ENCODE measurements at places on chromosomes 6 and 20.

DNA sequence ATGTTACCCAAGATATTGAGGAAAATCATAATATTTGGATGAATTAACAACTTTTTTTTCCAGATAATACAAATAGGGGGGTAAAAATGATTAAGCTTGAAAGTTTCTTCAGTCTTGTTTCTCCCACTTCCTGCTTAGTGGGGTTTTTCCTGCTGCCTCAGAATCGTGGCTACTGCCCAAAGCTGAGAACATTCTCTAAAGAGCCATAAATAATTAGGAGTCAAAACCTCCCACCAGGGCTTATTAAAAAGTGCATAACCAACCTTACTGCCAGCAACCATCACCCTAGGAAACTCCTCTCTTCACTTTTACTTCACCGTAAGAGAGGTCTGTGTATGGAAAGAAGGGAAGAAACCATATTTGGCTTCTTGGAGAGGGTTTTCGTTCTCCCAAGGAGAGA lies 9.0 kb upstream of the LCA5 start:
- DNase-seq = no peak

DNA sequence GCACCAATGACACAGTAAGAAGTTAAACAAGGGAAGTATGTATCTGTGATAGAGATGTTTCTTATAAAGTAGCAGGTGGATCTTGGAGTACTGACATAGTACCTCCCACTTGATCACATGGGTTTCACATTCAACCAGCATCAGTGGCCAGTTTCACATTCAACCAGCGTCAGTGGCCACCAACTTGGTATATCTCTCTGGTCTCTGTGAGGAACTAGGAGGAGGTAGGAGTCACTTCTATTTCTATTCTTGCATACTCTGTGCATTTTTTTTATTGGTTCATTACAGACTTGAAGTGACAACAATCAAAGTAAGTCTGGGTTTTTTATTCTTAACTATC lies 200.3 kb upstream of the SIM1 start:
- no peak for DNase-seq

DNA sequence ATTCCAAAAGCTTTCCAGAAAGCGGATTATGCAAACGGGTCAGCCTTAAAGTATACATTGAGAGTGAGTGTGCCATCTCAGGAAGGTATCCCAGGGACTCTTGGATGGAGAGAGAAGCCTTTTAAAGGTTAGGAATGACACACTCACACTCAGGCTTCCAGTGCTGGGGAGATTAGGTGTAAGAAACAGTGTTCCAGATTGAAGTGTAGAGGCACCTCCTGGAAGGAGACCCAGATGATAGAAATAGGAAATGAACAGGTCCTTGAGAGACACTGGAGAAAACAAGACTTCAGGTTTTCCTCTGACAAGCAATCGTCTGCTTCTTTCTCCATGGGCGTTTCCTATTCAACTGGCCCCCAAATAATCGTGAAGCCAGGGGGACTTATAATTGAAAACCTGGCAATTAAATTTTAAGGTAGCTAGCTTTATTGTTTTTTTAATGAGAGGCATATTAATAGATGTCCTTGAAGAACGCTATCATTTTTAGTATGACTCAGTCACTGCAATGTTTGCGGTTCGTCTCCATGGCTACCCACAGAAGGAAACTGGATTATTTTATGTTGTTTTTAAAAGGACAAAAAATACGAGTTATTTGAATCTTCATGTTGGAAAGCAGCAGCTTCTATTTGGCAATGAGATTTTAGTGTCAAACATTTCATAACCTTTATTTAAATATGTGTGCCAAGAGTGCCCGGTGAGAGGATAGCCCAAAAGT lies 85.3 kb downstream of the TRMT6 start:
- peak; percentile 38 for DNase-seq

- no peak for DNase-seq
Observed at GRCh38 chr6:100959280-100959679, 78.2 kb upstream of the ASCC3 start.

DNA sequence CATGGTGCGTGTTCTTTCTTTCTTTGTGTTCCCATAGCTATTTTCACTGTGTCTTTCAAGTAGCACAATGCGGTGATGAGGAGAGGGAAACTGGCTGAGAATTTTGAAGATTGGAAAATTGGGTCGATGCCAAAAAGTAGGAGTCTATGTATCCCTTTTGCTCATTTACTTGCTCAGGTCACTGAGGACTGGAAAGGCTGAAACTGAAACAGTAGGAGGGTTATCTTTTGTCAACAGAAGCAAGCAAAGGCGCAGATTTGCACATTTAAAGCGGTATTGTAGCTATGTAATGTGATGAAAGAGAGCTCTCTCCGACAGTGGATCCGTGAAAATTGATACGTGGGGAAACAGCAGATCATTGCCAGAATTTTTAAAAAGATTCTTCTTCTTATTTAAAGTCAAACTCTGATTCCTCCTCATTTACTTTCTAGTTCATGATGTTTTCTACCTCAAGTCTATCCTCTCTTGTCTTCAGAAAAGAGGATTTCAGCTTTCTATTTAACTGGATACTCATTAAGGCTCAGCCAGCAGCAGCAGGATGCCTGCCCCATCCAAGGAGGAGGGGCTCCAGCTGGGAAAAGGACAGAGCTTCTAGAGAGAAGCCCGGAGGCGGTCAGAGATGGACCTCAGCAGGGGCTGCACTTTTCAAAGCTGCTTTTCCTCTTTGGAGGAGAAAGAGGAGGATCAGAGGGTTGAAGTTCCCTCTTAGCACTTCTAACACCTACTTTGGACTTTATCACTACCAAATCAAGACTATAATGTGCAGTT lies 15.9 kb upstream of the FYN start:
- DNase-seq = no peak

DNA sequence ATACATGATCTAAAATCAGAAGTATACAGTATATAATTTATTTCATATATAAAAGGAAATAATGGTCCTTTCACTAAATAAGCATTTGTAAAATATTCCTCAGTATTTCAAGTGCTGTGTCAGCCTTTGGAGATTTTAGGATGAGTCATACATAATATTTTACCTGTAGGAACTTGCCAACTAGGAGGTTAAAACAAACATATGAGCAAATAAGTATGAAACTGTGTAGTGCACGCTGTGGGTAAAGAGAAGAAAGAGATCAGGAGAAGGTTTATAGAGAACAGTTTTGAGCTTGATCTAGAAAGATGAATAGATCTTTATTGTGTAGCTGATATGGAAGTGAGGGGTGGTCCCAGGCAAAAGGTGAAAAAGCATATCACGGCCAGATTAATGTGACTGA lies 169.9 kb upstream of the RNF217 start:
- no peak for DNase-seq

DNA sequence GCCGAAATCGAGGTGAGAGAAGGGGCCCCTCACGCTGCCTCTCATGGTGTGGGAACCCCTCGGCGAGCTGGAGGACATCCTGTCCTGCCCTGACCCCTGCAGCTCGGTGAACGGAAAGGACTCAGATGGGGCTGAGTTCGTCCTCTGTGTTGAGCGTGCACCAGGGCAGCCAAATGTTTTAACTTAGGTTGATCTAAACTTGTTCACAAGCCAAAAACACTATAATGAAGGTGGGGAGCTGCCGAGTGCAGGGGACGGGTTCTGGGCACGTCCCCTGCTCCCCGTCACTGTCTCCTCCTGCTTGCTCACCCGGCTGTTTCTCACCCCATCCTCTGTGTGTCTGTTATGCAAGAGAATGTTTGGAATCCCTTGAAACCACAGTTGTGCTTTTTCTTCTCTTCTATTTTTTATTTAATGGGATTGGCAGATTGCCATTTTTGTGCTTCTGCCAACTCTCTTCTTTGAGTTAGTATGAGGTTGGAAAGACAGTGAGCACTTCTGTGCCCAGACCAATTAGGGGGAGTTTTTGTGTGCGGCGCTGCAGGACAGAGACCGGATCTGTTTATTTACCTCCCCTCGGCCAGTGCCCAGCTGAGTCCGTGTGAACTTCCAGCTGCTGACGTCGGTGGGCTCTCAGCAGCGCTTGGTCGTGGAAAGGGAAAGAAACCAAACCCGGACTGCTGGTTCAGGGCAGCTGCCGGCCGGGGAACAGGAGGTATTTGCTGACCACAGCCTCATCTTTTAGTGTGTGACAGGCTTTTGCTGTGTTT lies 158.1 kb downstream of the DTNBP1 start:
- no peak for DNase-seq

DNA sequence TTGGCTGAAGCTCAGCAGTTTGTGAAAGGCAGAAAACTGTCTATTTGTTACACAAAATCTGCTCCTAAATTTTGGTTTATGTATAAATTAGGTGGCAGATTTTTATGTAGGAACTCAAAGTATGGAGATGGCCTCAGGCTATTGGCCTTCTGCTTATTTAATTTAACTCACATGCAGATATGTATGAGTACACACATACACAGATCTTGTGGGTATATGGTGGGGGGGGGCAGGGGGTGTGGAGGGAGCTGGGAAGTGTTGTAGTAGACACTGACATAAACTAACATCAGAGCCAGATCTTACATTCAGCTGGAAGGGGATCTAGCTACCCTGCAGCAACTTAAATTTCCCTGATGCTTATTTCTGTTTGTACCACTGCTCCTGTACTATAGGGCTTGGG lies 170.8 kb downstream of the EPM2A start:
- DNase-seq = no peak

DNA sequence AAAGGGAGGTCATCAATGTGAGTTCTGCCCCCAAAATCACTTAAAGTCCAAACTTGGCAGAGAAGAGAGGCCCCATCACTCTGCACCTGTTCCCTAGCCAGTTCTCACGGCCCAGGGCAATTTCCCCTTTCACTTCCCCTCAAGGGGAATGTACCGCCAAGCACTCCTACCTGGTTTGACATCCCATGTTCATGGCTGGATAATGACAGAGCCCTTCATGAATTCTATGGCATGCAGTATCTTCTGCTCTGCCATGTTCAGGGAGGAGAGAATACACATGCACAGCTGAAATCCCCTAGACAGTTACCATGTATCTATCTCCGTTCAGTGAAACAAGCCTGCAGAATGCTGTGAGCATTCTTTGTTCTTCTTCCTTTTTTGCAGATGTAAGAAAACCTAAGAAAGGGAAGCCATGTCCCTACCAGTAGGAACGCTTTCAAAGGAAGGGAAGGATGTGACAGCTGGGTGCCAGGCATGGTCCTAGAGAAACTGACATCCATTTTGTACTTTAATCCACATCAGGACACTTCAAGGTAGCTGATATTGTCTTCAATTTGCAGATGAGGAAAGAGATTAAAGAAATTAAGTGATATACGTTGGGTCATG lies 79.8 kb upstream of the ARID1B start:
- DNase-seq = no peak

DNA sequence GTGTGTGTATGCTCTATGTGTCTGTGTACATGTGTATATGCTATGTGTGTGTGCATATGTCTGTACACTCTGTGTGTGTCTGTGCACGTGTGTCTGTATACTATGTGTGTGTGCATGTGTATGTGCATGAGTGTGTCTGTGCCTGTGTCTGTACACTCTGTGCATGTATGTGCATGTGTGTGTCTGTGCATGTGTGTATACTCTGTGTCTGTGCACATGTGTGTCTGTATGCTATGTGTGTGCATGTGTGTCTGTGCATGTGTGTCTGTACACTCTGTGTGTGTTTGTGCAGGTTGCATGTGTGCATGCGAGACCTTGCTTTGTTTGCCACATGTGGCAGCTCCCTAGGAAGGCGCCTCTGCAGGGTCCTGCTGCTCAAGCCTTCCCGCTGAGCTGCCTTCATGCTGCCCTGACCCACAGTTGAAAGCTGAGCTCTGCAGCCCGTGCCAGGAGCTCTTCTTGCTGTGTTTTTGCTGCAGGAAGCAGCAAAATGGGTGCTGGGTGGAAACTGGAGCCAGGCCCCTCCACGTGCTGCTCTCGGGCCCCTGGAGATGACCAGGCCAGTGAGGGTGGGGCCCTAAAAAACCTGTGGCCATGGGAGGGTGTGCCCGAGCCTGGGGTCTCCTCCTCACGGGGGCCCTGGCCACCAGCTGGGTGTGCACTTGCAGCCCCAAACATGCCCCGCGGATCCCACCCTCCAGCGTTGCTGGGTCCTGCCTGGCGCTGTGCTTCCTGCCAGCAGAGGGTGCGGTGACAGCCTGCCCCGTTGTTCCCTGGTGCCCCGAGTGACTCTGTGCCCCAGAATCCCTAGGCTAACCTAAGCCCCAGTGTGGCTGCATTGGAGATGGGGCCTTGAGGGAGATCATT lies 109.1 kb downstream of the DACT2 start:
- no peak for DNase-seq

DNA sequence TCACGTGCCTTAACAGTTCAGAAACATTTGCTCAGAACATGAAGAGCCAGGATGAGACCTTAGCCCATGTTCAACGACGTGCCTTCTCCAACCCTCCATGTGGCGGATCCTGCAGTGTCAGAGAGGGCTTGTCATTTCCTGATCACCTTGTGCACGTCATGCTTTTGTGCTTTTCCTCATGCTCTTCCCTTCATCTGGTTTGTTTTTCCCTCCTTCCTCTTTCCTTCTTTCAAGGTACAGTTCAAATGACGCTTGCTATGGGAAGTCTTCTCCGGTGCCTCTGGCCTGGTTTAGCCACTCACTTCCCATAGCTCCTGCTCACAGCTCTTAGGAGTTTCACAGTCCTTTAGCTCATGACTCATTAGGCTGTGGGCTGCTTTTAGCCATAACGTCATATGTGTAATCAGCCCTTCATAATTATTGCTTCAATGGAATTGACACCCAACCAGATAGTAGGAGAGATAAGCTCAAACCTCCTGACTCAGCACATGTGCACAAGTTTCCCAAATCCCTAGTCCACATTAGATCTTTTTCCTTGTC lies 102.7 kb upstream of the CNKSR3 start:
- DNase-seq = no peak

DNA sequence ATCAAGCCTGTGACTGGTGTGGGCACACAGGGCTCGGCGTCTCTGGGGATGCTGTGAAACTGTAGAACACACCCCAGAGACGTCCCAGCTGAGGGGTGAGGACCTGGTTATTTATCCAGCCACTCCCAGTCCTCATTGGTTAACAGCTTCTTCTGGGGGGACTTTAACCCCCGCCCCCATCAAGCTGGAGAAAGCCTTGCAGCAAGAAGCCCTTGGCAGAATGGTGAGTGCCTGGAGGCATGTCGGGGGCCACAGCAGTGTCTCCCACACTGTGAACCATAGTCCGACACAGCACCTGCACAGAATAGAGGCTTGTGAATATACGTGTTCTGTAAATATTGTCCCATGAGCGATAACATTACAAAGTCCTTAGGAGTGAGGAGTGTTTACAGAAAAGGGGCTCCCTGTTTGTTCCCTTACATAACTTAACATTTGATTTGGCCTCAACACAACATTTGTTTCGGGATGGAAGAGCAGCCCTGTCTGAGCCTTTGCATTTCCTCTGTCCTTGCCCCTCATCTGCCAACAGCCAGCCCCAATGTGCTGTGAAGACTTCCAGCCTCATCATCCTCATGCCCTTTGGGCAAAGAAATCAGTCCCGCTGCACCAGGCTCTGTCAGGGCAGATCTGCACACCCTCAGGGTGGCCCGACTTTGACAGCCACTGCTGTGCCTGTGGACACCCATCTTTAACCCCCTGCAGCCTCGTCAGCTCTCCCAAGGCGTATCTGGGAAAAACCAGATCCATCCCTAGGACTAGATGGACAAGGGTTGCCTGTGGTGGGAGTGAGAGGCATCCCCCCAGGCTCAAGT lies 2.2 kb upstream of the RRBP1 start:
- no peak for DNase-seq

DNA sequence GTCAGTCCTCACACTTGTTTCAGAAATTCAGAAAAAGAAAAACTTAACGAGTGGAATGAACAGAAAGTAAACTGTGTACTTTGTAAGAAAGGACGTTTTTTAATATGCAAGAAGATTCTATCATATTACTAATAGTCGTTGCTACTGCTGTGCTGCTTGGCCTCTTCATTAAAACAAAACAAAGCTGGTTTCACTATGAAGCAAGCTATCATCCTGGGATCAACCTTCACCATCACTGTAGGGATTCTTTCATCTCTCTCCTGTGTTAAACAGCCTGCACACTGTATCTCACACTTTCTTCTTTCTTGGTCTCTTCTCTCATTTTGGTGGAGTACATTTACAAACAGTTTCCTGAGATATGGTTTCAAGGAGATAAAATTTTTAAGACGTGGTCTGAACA lies 284.2 kb downstream of the BTBD9 start:
- no peak for DNase-seq

All from CD4-positive, alpha-beta T cell treated with Interleukin-21 for 1 hour (primary cell).